Stimulated activated CD8-positive, alpha-beta memory T cell treated with anti-CD3 and anti-CD28 coated beads, Interleukin-7, amount 100 ng/mL, for 24 hours (primary cell): ENCODE measurements at places on chromosomes 11 and 22.

- DNase-seq: no peak
Measured at GRCh38 chr11:2816523-2816922, 69.1 kb downstream of the CDKN1C start.

DNA sequence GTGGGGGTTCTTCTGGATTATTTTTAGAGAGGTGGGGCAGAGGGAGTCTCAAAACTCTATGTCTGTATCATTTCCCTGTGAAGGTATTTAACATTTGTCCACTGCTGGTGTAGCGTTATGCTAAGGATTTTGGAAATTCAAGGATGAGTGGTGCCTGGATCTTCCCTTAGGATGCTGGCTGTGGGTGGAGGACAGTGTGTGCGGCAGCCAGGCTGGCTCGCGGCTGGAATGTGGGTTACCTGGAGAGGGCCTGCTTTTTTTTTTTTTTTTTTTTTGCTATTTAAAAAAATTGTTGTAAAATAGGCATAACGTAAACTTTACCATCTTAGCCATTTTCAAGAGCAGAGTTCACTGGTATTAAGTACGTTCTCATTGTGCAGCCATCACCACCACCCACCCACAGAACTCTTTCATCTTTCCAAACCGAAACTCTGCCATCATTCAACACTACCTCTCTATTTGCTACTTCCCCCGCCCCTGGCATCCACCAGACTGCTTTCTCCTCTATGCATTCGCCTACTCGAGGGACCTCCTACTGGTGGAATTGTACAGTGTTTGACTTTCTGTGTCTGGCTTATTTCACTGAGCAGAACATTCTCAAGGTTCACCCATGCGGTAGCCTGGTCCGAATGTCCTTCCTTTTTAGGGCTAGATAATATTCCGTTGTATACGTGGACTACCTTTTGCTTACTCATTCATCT is 67.1 kb downstream of the PARVB start:
- no peak for DNase-seq

DNA sequence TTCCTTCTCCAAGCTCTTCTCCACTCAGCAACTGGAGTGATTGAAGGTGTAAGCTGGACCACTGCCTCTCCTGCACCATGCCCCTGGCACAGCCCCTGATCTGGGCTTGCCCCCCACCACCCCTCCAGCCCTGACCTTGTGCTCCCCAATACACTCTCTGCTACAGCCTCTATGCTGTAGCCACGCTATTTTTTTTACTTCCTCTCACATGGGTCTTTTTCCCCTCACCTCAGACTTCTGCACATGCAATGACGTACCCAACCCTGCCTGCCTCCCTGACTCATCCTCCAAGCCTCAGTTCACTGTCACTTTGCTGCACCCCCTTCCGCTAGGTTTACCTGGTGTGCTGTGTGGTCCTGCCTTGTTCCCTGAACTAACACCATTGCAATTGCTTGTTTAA is 9.0 kb downstream of the CSNK2A3 start:
- DNase-seq: no peak

DNA sequence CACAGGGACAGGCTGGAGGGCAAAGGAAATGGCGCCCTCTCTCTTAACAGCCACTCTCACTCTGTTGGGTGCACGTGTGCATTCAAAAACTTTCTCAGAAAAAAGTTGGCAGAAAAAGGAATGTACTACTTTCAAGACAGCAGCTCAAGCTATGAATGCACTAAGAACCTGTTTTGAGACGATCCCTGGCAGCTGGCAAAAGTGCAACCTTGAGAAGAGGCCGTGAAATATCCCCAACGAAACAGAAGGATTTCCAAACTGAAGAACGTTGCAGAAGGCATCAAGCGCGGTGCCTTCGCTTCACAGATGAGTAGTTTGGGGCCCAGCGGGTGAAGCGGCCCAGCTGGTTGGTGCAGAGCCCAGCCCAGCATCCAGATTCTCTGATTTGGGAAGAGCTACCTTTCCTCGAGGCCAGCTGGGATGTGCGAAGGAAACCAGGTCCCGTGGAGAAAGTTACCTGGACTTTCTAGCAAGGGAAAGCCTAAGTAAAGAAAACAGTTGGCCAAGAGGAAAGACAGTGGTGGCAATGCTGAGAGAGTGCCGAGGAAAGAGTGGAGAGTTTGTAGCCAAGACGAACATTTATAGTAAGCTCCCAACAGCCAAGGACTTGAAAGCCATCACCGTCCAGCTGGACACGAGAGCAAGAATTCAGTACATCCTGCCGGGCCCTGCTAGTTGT is 16.3 kb downstream of the IFT27 start:
- no peak for DNase-seq

DNA sequence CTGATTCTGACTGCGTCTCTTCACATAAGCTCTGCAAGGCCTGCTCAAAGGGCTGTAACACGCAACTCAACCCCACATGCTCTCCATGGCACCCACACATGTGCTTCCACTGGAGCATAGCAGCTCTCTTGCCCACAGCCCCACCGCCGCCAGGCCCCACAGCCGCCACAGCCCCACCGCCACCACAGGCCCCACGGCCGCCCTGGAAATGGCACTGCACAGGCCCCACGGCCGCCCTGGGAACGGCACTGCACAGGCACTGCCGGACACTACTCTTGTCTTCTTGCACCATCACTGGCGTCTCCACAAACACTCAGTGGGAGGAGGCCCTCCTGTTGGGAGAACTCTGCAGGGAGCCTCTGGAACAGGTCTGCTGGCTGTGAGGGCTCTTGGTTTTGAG is 8.6 kb downstream of the MOB2 start:
- no peak for DNase-seq

- DNase-seq: no peak
Measured at GRCh38 chr11:73152086-73152853, 10.2 kb upstream of the FCHSD2 start.

DNA sequence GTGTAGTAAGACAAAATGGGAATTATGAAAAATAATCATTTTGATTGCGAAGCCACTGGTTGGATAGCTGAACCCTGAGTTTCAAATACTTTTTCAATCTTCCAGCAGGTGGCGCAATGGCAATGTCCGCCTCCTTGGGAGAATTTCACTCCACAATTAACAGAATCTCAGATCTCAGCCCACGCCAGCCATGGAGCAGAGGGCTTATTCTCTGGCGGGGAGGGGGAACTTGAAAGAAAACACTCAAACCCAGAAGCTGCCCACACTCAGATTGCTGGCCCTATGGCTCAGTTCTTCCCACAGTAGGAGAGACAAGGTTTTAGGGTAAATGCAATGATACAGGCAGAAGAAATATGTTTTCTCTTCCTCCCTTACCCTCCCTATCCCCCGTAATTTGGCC is 38.7 kb upstream of the RCN1 start:
- peak; percentile 9 for DNase-seq

GRCh38 chr22:35632935-35633334 is 15.3 kb upstream of the APOL6 start:
- no peak for DNase-seq

- DNase-seq: peak; percentile 86
Measured at GRCh38 chr11:47176328-47177228, at the start of gene ARFGAP2. TSS of gene ARFGAP2 (minus strand) at chr11:47176879. CDS start at chr11:47176853, 26 bp downstream.

- no peak for DNase-seq
Measured at GRCh38 chr11:2377511-2378443, 667 bp downstream of the CD81 start.

DNA sequence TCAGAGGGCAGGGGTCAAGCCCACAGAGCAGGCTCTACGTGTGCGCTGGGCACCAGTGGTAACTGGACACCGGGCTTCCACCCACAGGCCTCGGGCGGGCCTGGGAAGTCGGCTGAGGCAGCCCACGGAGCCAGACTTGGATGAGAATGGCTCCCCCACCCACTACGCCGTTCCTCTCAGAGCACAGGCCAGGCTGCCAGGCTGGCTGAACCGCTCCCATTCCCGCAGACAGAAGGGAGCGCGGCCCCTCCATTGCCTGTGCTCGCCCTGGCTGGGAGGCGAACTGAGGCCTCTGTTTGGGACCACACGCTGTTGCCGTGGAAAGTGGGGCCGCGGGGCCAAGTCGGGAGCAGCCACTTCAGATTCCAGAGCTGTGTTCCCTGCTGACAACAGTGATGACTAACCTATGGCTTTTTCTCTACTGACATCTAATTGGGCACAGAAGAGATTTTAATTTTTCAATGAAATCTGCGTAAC is 63.9 kb downstream of the MYH9 start:
- no peak for DNase-seq

DNA sequence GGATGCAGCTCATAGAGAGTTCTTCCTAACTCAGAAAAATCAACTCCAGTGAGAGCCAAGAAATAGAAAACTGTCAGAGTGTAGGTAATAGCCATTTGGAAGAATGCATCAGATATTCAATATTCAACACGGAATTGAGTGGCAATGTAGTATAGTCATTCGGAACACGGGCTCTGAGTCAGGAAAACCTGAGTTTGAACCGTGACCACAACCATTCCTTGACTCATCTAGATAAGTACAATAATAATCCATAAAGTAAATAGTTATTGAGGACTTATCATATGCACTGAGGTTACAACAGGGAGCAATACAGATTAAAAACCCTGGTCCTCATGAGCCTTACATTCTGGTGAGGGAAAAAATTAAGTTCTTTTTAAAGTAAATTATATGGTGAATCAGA is 62.6 kb upstream of the PHF21A start:
- DNase-seq: no peak

DNA sequence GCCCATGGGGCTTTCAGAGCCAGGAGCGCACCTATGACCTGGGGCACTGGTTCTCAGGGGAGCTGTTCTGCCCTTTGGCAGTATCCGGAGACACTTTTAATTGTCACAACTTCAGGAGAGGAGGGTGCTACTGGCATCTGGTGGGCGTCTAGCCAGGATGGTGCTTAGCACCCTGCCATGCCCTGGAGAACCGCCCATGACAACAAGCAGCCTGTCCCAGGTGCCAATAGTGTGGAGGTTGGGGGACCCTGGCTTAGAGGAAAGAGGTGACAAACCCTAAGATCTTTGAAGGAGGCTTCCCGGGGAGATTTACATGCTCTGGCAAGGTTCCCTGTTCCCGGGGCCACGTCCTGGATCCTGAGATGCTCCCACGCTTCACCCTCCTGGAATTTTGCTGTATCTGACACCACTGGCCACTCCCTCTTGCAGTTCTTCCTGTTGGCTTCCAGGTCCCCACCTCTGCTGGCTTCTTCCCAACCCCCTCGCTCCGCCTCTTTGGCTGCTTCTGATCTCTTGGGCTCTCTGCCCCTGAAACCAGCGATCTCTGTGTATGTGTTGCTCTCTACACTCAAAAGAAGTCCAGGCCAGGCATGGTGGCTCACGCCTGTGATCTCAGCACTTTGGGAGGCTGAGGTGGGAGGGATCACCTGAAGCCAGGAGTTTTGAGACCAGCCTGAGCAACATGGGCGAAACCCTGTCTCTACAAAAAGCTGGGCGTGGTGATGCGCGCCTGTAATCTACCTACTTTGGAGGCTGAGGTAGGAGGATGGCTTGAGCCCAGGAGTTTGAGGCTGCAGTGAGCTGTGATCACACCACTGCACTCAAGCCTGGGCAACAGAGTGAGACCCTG is 31.1 kb downstream of the FADS3 start:
- DNase-seq: no peak

GRCh38 chr22:39382410-39382809 is 17.2 kb upstream of the TAB1 start:
- DNase-seq: no peak

GRCh38 chr22:29263791-29264276 is 3.9 kb downstream of the RHBDD3 start:
- DNase-seq: no peak

GRCh38 chr11:114197799-114198500 is 98.2 kb upstream of the NNMT start:
- DNase-seq: no peak
